ENCODE measurements at places on chromosomes 7 and 10.

GRCh38 chr7:17472518-17472917 lies 174.1 kb downstream of the AHR start:
- H3K27ac ChIP-seq, result no peak overlapping the region
- H3K36me3 ChIP-seq, result no peaks in the 10 kb centered on the region
- no peak overlapping the region for H3K4me3 ChIP-seq
- no peaks in the 10 kb centered on the region for H3K27me3 ChIP-seq
- DNase-seq, result no peak
- H3K4me1 ChIP-seq, result no peaks in the 10 kb centered on the region

GRCh38 chr7:33336820-33337219 lies 207.5 kb downstream of the BBS9 start:
- no peaks in the 10 kb centered on the region for H3K27me3 ChIP-seq
- no peak for DNase-seq
- H3K27ac ChIP-seq, result no peak overlapping the region
- H3K4me3 ChIP-seq, result no peak overlapping the region
- no peaks in the 10 kb centered on the region for H3K36me3 ChIP-seq

- DNase-seq, result no peak
- no peaks in the 10 kb centered on the region for H3K36me3 ChIP-seq
- H3K4me3 ChIP-seq, result no peak overlapping the region
- H3K4me1 ChIP-seq, result no peaks in the 10 kb centered on the region
These were observed 130.1 kb downstream of the TNS3 start for GRCh38 chr7:47451851-47452205.

DNA sequence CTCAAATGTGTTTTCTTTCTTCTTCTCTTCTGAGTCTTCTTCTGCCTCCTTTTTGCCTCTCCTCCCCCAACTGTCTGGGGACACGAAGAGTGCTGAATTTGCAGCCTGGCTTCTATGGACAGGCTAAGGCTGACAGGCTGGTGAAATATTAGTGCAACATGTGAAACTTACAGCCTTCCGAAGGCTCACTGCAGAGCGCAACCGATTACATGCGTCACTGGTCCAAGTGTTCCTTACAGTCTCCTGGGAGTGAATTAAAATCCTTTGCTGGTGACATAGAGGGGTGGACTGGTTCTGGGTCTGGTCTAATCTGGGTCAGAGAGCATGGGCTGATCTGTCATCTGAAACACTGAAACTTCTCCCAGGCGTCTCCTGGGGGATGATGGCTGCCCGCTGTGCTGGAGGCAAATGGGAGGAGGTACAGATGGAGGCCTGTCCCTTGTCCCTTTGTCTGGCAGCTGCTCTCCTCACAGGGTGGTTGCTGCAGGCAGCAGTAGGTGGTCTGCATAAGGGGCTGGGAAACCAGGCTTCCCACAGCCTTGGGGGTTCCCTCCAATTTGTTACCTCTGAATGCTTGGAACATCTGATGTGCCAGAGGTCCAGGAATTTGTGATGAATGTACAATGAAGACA lies 143.8 kb upstream of the BMPER start:
- no peak overlapping the region for H3K27ac ChIP-seq
- H3K4me3 ChIP-seq, result no peak overlapping the region
- H3K27me3 ChIP-seq, result no peaks in the 10 kb centered on the region
- H3K36me3 ChIP-seq, result no peaks in the 10 kb centered on the region
- no peaks in the 10 kb centered on the region for H3K4me1 ChIP-seq
- no peak for DNase-seq

GRCh38 chr7:141128931-141129330 lies 55.1 kb downstream of the TMEM178B start:
- H3K36me3 ChIP-seq, result no peaks in the 10 kb centered on the region
- no peak for DNase-seq
- no peaks in the 10 kb centered on the region for H3K27me3 ChIP-seq
- H3K27ac ChIP-seq, result no peak overlapping the region
- H3K4me1 ChIP-seq, result no peaks in the 10 kb centered on the region

Measured in MM.1S (cell line).